Jurkat, Clone E6-1 (cell line): ENCODE measurements at places on chromosomes 5 and 9.

DNA sequence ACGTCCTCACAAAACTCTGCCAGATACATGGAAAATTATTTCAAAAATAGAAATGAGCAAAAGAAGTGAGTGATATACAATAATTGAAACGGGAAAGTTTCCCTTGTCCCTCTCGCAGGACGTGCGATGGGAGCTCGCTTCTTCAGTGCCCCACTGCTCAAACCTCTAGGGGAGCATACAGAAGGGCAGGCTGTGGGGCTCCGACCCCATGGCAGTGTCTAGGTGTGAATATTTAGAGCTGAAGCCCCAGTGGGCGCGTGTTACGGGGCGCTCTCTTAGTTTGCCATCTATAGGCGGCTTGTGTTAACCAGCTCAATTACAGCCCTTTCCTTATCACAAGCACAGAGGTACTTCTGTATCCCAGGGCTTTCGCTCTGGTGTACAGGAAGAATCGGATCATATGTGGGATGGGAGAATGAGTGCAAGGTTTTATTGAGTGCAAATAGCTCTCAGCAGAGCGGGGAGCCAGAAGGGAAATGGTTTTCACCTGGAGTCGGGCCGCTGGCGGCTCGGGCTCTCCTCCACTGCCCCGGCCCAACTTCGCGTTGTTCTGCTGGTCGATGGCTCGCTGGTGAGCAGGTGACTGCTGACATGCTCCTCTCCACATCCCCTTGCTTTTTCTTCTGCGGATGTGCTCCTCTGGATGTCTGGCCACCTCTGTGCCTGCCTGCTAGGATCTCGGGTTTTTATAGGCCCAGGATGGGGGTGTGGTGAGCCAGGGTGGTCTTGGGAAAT is 334.0 kb upstream of the PTPRD start:
- no peak for DNase-seq

- DNase-seq: no peak
Measured at GRCh38 chr5:153504726-153505125, 14.3 kb downstream of the GRIA1 start.

GRCh38 chr9:92535940-92536850 is at the start of gene ECM2:
Gene ECM2, minus strand, starts transcription at chr9:92535990. Its CDS starts 13,124 bp downstream, at chr9:92522866.
- DNase-seq: no peak

DNA sequence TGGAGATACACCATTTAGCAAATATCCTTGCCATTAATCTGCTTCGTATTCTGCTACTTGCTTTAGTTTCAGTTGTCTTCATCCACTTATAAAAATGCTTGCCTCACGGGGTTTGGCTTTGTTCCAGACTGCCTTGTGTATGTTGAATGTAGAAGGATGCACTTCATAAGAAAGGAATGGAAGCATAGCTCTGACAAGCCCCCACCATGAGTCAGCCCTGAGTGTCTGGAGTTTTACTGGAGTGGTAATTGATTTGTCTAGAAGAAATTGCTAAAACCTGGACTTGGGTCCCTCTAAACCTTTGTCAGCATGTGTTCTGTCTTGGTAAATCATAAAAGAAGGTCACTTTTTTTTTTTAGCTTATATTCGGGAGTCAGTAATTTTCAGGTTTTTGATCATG is 4.6 kb downstream of the TEX48 start:
- peak; percentile 23 for DNase-seq

- no peak for DNase-seq
Measured at GRCh38 chr5:154055201-154055600, 16.4 kb downstream of the MFAP3 start.

DNA sequence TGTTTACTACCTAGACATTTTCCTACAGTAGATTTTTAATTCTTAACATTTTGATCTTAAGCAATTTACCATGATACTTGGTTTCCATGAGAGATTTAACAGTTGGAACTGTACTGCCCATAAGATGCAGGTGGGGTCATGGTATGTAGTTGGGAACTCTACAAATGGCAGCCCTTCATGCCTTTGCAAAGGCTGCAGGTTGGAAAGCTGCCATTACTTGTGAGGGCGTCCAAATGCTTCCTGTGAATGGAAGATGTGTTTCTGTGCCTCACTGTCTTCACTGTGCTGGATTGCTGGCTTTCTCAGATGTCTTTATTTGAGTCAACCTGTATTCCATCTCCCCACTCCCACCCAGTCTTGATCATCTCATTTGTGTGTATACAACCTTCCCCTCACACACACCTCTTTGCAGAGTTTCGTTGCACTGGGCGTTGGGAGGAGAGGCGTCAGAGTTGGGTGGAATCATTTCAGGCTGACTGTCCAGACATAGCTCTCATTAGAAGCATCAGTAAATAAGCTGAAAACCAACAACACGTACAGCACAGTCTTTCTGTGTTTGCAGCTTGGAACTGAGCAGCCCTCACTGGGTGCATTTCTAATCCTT is 14.8 kb upstream of the ABL1 start:
- no peak for DNase-seq

GRCh38 chr5:112059579-112060135 is 302.7 kb upstream of the NREP start:
- no peak for DNase-seq

- peak; percentile 77 for DNase-seq
Measured at GRCh38 chr9:77457916-77458592, 190.1 kb downstream of the GNA14 start.

- no peak for DNase-seq
Measured at GRCh38 chr5:71457106-71457505, 1.7 kb downstream of the BDP1 start.
